Stimulated activated CD4-positive, alpha-beta T cell treated with anti-CD3 and anti-CD28 coated beads, TNF-alpha, amount 100 ng/mL, for 4 hours (primary cell): ENCODE measurements at places on chromosomes 1 and 21.

DNA sequence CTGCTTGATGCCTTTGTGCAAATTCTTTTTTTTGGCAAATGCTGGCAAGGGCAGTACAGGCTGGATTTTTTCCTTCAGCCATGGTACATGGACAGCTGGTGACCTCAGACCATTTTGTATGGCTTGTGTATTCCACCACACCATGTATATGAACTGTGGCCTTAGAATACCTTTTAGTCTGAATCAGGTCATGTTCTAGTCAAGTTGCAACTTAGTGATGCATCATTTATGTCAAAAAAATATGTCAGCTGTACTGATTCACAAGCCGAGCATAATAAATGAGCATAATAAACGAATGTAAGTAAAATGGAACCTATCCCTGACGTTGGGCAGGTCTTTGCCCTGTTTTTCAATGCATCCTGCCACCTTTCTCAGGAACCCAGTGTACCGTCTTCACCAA lies 219.7 kb upstream of the RUNX1 start:
- no peak for DNase-seq

DNA sequence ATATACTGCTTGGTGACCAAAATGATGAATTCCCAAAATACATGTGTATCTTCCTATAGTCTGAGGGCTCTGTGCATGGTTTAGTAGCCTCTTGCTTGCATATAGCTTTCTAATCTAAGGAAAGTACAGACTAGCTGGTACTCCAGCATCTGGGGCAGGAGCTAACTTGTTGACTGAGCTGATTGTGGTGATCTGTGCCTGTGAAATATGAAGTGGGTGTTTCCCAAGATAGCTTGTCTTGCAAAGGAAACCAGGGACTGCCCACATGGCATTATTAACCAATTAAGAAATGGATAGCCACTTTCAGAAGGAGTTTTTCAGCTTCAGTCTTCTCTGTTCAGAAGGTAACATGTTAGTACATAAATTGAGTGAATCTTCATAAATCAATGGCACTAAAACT lies 219.8 kb downstream of the NEGR1 start:
- DNase-seq = no peak

GRCh38 chr1:244337839-244338238 lies 113.9 kb downstream of the ADSS2 start:
- DNase-seq = no peak

DNA sequence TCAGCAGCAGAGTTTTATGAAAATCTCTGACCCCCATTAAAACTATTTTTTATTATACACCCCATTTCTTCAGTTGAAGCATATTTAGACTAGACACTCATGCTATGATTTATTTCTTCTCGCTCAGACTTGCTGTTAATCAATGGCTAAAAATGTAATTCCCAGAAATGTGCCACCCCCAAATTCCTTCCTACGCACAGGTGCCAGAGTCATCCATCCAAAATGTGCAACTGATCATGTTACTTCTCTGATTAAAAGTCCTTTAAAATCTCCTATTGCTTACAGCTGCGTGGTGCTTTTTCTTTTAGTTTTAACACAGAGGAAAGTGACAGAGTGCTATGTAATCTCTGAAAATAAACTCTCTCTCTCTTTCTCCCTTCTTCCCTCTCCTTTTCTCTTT lies 954.4 kb downstream of the NCAM2 start:
- no peak for DNase-seq

GRCh38 chr1:171717062-171717718 lies 24.7 kb downstream of the VAMP4 start:
- no peak for DNase-seq

DNA sequence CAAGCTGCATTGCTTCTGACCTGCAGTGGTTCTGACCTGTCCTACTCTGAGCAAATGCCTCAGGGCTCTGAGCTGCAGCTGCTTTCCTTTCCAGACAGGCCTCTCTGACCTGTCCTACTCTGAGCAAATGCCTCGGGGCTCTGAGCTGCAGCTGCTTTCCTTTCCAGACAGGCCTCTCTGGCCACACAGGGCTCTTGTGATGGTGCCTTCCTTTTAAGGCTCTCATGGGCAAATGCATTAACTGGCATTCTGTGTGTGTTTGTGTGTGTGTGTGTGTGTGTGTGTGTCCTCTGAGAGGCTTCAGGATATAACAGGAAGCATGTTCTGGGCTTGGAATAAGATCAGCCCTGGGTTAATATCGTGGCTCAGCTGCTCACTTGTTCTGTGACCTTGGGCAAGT lies 131.3 kb downstream of the NTPCR start:
- DNase-seq = no peak

DNA sequence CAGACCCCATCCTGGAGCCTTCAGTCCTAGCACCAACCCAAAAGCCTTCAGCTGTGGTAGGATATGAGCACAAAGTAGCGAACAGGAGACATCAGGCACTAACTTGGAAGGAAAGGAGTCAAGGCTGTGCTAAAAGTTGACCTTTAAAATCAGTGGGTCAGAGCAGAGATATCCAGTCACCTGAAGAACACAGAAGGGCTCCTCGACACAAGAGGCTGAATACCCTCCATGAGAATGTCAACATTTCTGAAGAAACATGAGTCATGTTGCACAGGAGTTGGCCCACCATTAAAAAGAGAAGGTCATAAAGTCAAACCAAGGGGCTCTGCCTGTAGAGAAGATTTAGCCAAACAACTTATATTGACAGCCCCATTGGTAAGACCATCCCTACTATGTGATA lies 172.5 kb downstream of the PLPP3 start:
- no peak for DNase-seq

- DNase-seq = no peak
Measured at GRCh38 chr1:226636847-226637096, 88.2 kb downstream of the STUM start.

DNA sequence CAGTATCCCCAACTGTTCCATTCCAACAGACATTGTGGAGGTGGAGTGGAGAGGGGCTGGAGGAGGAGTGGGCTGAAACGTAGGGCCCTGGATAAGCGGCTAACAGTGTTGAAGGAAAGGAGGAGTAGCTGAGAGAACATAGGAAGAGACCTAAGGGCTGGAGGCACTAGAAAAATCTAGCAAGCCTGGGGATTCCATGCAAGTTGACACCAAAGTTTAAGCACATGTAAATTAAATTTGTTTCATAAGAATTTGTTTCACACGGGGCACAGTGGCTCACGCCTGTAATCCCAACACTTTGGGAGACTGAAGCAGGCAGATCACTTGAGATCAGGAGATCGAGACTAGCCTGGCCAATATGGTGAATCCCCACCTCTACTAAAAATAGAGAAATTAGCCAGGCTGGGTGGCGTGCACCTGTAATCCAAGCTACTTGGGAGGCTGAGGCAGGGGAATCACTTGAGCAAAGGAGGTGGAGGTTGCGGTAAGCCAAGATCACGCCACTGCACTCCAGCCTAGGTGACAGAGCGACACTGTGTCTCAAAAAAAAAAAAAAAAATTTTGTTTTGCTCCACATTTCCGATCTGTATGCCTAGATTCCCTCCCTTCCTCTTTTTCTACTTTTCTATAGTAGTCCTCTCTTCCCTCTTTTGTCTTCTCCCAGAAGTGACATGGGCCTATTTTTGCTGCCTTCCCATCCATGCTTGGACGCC lies 530 bp upstream of the CD244 start:
- DNase-seq = no peak

DNA sequence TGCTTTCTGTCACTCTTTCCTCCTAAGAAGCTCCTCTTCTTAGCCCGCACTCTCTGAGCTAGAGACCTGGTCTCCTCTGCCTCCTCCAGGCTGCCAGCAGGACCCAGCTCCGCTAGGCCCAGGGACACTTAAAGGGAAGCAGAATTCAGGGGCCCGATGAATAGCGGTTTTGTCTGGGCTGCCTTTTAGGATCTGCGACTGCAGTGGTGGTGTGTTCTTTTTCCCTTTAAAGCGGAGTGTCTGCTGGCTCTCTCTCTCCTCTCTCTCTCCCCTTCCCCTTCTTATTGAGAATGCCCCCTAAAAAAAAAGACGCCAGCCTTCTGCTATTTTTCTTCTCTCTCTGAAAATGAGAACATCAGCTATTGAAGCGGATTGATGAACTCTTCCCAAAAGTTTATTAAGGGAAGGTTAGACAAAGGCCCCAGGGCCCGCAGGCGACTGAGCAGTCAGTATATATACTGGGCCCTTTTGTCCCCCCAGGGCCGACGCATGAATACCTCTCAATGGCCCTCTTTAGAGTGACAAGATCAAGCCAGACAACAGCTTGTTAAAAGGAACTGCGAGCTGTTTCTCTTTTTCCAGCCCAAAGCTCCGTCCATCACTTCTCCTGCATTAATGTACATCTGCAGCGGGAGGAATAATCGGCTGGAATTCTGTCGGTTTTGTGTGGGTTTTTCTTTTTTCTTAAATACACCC lies 27.0 kb downstream of the PAX7 start:
- no peak for DNase-seq

- DNase-seq = no peak
Measured at GRCh38 chr1:234735476-234735875, 125.5 kb upstream of the IRF2BP2 start.

DNA sequence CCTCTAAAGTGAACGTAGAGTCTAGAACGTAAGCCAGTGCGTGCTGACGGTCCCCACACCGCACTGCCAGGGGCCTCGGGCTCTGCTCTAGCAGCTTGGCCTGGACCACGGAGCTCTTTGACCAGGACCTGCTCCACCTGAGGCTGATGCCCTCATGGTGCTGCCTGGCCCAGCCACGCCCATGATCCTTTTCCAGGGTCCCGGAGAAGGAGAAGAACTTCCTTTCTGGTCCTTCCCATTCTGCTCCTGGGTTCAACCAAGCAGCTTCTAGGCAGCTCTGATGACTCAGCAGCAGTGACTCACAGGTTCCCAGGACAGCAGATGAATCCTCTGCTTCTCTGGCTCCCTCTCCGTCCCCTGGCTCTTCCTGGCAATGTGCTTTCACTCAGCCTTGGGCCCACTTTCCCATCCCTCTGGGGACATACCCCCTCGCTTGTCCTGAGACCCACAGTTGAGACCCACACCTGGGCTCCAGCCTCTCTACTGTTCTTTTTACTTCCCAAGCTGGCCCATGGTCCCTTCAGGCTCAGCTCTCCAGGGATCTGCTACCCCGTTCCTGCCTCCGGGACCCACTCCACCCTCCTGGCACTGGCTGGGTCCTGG lies 246.3 kb upstream of the RAB4A start:
- DNase-seq = no peak

DNA sequence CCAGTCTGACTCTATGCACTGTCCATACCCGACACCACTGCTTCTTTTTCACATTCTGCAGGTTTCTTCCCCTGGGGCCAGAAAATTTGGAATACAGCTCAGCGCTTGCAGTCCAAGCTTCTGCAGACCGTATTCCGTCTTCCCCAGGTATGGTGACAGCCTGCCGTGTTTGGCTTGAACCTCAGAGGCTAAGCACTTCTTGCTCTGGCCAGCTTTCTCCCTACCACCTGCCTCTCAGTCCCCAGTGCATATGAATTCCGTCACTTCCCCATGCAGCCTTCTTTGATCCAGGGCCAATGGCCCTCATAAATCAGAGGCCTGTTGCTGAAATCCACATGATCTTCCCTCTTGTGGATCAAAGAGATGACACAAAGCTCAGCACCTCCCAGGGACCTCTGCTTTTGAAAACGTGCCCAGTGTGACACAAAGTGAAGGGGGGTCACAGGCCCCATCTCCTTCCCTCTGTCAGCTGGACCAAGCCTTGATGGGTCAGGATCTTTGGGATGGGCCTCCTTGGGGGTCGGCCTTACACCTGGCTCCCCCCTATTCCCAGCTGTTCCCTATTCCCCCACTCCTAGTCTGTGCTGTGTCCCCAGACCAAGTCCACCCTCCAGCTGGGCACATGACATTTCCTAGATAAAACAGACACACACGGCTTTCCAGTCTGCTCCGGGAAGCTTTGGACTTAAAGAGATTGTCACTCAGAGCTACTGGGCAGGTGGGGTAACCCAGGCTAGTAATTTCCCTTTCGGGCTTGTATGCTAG lies 66.6 kb downstream of the HMGB4 start:
- DNase-seq = no peak

GRCh38 chr1:212453156-212453857 lies 20.6 kb downstream of the NENF start:
- no peak for DNase-seq

GRCh38 chr1:24117722-24118409 lies 5.9 kb upstream of the MYOM3 start:
- DNase-seq = no peak

GRCh38 chr1:23958810-23959460 lies 693 bp upstream of the PNRC2 start:
- DNase-seq = peak; percentile 82

GRCh38 chr1:115676498-115677181 lies 34.9 kb downstream of the VANGL1 start:
- no peak for DNase-seq

DNA sequence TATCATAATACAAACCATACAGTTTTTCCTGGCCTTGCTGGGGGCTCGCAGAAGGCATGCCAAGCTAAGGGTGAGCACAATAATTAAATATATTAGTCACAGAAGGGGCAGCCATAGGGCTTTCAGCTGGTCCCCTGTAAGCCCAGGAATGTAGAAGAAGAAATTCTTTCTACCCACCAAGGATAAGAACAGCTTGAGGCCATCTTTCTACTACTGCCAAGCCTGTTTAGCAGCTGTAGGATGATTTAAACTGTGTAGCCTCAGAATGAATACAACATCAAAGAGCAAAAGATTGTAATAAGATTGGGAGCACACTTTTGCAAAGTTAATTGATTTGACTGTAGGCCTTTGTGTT lies 171.5 kb downstream of the LRRC7 start:
- DNase-seq = no peak

DNA sequence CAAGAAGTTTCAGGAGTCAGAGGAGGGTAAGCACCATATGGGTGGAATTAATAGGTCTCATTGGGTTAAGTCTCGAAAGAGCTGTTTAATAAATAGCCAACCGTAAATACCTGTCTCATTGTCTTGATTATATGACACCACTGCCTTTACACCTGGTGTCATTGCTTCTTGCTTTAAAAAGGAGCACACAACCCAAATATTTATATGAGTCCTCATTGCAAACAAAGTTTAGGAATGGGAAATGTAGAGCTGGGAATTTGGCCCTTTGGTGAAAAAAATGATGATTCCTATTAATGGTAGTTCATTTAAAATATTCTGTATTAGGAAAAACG lies 2.1 kb downstream of the BACH1 start:
- DNase-seq = no peak

GRCh38 chr21:27196651-27197050 lies 229.8 kb upstream of the ADAMTS5 start:
- no peak for DNase-seq

DNA sequence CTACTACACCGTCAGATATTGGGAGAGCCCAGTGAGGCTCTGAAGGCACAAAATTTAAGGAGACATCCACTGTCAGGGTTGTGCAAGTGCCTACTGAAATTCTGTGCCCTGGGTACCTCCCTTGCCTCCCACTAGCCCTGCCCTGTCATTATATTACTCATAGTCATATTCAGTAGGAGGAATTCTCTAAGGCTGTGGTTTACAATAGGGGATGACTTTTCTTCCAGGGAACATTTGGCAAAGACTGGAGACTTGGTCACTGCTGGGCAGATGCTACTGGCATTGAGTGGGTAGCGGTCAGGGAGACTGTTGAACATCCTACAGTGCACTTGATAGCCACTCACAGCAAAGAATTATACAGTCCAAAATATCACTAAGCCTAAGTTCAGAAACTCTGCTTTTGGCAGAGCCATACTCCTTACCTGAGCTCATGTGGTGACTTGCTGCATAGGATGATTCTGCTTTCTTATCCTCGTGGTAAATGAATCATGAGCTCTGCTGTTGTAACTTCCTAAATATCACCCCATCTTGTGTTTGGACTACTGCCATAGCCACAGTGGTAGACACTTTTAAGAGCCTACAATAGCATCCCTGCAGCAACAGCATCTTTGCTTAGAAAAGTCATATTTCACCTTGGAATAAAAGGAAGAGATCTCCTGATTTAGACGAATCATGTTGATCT lies 563.4 kb upstream of the PLXNA2 start:
- no peak for DNase-seq
